Stimulated activated CD8-positive, alpha-beta memory T cell treated with anti-CD3 and anti-CD28 coated beads, Interleukin-15, amount 100 ng/mL, for 1 hour (primary cell): ENCODE measurements at places on chromosomes 12 and 14.

DNA sequence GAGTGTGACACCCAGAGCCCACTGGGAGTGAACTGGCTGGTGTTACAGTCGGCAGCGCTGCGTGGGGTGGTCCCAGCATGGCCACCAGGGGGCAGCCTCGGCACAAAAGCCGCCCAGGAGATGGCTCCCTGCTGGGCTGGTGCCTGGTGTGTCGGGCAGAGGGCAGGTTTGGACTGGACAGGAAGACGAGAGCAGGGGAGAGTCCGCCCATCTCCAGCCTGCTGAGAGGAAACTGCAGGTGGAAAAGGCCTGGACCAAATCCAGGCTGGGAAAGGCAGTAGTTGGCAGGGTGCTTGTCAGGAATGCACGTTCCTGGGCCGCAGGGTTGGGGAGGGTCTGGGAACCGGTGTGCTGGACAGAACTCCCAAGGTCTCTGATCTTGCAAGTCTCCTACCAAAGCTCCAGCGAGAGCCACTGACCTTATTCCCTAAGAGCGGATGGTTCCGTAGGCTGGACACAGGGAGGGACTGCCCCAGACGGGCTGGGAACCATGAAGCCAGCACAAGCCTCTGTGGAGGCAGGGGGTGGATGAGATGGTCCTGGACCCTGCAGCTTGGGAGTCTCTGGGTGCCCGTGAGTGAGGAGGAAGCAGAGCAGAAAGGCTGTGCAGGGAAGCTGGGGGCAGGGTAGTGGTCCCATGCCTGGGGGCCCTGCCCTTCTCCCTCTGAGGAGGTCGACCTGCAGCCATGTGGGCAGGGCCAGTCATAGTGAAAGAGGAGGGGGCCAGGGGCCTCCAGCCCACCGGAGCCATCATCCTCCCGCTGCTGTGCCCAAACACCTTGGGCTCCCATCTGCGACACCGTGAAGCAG lies 1.8 kb downstream of the AHNAK2 start:
- peak; percentile 75 for DNase-seq

DNA sequence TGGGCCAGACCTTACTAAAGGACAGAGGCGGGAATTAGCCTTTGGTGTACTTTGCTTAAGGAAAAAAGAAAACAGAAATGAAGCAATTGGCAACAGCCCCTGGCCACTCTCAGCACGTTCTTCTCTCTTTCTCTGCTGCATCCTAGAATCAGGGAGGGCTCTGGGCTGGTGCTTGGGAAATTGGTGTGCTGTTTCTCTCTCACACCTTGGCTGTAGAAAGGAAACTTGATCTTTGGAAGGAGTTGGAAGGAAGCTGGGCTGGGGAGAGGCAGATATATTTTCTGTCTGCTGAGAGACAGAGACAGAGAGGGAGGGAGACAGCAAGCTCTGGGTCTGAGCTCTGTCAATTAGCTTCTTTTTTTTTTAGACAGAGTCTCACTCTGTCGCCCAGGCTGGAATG lies 27.4 kb downstream of the NOS1 start:
- DNase-seq: no peak

- DNase-seq: no peak
These were observed 584 bp downstream of the VRK1 start for GRCh38 chr14:96797582-96798349.

DNA sequence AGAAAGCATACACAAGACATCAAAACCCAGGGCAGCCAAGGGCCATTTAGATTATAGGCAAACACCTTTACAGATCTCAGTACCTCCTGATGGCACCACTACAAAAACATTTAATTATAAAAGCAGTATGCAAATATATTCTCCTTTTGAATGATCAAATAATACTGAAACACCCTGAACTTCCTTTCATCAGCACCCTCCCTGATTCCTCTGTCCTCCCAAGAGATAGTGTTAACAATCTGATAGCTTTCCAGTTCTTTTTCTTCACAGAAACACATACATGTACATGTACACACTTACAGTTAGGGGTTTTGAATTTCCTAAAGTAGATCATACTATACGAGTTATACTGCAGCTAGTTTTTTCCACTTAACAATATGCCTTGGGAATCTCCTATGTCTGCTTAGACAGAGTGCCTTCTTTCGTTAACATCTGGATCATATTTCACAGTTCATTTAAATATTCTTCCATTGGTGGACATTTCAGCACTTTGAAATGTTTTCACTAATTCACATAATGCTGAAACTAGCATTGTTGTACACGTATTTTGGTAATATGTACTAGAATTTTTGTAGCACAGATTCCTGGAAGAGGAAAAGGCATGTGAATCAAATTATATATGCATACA lies 35.2 kb downstream of the TDG start:
- no peak for DNase-seq

DNA sequence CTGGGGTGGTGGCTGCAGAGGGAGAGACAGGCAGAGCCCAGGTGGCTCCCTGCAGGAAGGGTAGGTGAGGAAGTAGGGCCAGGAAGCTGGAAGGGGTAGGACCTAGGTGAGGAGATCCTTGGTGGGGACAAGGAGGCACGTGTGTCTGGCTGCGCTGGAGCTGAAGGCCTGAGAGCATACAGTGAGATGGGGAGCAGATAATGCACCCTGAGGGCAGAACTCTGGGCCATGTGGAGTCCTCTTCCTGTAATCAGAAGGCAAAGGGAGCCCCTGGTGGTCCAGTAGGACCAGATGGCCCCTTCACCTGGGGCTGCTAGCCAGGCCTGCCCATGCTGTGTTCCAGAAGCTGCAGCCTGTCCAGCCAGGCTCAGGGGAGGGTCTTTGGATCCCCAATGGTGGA lies 15.3 kb upstream of the KRT80 start:
- no peak for DNase-seq

DNA sequence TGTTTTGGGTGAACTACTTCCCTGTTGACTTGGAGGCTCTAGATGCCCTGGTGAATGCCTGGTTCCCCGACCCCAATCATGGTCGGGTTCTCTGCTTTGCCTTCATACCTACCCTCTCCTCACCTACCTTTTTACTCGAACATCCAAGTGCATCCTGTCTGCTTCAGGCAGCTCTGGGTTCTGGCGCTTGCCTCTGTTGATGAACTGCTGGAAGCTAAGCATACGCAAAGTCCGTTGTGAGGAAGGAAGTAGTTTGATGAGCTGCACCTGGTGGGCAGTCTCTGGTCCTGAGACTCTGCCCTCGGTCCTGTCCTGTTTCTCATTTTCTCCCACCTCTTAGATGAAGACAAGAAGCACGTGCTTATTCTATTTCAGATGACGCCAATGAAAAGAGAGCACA lies 13.6 kb downstream of the KCNH3 start:
- DNase-seq: no peak

DNA sequence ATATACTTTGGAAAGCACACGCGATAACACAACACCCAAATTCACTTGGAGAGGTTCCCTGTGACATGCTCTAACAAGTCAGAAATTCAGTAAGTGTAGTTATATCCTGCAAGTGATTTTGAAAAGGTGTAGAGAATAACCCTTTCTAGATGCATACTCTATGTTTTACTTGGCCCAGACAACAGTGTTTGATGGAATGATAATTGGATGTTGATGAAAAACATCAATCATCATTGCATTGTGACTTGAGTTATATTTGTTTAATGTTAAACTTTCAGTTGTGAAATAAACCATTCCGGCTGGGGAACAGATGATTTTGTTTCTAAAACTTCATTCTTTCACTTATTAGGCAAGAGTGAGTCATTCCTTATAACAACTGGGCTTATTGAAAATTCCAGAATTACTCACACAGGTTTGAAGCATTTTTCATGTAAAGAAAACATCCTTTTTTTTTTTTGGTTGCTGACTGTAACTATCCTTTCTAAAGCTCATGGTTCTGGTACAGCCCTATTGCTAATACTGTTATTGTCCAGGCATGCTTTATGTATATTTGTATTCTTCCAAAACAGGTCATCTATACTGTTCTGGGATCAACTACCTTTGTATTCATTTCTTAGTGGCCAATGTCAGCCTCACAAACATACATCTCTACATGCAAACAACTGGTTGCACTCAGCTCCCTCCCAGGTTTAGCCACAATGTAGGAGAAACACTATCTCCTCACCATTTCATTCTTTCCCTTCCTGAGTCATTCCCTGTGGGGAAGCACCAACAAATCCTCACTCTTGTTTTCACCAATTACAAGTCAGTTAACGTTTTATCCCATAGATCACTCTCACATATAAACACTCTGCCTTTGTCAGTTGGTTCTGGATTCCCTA lies 121.2 kb upstream of the LRIG3 start:
- no peak for DNase-seq

DNA sequence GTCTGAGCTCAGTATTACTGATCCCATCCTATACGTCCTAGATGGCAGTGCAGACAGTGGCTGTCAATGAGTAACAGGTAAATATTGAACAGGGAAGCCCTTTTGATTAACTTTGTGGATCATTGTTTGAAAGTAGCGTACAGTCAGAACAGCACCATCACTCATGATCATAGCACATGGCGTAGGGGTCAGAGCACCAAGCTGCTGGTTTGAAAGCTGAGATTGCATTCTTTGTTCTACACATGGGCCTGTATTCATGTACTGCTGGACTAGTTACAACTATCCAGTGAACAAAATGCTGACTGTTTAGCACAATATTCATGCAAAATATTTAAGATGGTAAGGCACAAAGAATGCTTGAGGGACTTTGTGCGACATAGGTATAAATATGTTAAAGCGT lies 131.8 kb downstream of the NPAS3 start:
- DNase-seq: no peak

DNA sequence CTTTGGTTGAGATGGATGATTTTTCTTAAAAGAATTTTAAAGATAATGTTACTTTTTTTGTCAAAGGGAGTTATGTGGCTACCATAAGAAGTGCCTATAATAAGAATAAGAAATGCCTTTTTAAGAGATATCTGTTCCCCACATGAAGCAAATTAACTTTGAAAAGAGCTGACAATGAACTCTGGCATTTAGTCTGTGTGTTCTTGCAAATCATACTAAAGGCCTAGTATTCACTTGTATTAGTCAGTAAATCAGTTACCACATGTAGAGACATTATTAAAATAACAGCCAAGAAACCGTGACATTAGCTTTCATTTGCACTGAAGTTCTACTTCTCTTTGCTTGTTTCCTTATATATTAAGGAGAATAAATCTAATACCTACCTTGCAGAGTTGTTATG lies 296.3 kb downstream of the CCDC91 start:
- DNase-seq: no peak

GRCh38 chr12:107670999-107671643 lies 14.5 kb upstream of the PWP1 start:
- no peak for DNase-seq

DNA sequence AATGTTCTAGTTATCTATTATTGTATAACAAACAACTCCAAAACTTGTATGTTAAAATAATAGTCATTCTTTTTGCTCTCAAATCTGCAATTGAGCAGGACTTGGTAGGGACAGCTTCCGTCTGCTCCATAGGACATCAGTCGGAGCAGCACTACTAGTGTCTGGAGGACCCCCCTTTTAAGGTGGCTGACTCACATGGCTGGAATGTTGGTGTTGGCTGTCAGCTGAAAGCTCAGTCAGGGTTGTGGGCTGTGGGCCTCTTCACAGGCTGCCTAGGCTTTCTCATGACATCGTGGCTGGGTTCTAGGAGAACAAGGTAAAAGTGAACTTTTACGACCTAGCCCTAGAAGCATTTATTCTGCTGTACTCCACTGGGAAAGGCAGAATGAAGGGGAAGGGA lies 160.6 kb downstream of the ANO4 start:
- DNase-seq: no peak

GRCh38 chr14:57345106-57345505 lies 45.3 kb upstream of the NAA30 start:
- DNase-seq: no peak

DNA sequence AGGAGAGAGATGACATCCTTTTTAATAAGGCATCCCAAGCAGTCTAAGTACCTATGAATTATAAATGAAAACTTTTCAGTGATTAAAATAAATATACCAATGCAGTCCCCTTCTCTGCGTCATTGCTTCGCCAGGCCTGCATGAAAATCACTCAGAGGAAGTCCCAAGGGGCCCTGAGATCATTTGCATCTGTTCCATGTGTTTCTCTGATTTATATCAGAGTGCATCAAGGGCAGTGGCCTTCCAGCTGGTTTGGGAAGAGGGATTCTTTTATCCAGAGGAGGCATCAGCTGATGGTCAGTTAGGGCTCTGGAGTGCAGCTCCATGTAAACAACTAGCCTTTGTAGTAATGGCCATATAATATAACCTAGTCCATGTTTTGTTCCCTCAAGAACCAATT lies 210.1 kb downstream of the RGS6 start:
- DNase-seq: no peak

DNA sequence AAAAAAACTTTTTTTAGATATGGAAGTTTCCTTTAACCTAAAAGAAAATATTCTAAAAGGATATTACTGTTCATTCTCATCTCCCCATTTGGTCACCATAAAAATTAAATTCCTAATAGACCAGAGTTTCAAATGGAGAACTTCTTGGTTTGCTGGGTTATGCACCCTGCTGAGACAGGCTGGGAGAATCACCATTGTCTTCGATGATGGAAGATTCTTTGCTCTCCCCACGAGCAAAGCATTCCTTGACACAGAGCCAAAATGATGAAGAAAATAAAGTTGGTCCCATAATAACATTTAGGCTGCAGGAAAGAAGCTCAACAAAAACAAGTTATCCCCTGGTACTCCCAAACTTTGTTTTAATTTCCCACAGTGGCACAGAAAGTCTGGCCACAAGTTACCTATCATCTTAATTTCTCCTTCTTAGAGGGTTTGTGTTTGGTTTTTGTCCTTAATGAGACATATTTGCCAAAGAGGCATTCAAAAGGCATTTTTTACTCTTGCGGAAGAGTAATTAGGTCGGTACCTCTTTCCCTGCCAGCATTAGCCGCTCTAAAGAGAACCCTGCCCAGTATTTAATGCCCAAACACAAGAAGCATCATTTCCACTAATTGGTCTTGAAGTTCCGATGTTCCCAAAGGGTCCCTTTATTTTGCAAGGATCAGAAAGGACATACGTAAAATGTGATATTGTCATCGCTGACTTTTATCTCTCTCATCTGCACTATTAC lies 4.8 kb downstream of the DIO2 start:
- DNase-seq: no peak

- DNase-seq: no peak
These were observed 18.5 kb downstream of the TRPV4 start for GRCh38 chr12:109814600-109815150.

- DNase-seq: no peak
These were observed 49.5 kb downstream of the SIX1 start for GRCh38 chr14:60599727-60600126.

DNA sequence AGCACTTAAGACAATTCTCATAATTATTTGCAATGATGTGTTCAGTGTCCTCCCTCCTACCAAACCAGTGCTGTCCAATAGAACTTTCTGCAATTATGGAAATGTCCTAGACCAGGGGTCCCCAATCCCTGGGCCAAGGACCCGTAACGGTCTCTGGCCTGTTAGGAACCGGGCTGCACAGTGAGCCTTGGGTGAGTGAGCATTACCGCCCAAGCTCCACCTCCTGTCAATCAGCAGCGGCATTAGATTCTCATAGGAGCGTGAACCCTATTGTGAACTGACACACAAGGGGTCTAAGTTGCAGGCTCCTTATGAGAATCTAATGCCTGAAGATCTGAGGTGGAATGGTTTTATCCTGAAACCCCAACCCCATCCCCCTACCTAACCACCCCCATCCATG lies 3.9 kb downstream of the SVOP start:
- no peak for DNase-seq
